ENCODE measurements at places on chromosomes 7 and 10. TPM values are rescaled to one million over a fixed set of nuclear protein-coding genes. Genes with fewer than 3 reads are reported as not detected.

Gene GPR85
- 1.2 TPM for total RNA-seq

Gene SPRN
- total RNA-seq, result 0.06 TPM

Gene HGF
- 0.22 TPM for total RNA-seq

Gene HYAL4
- not detected for total RNA-seq

Gene PAX4
- not detected for total RNA-seq

Gene ALDH18A1
- total RNA-seq, result 97.2 TPM

Gene SRGN
- total RNA-seq, result not detected

Gene SEMA3E
- total RNA-seq, result 2.0 TPM

Gene HNRNPH3
- 77.5 TPM for total RNA-seq

Gene GALNT17
- 23.0 TPM for total RNA-seq

Gene SFTPD
- not detected for total RNA-seq

Gene GPR22
- not detected for total RNA-seq

Gene CDNF
- 1.8 TPM for total RNA-seq

Gene BEND7
- total RNA-seq, result 9.1 TPM

Gene HEPACAM2
- total RNA-seq, result not detected

Gene CHAT
- total RNA-seq, result not detected

Gene FRMD4A
- 20.2 TPM for total RNA-seq

Gene SCART1
- 0.49 TPM for total RNA-seq

Gene SEM1
- 65.2 TPM for total RNA-seq

Gene ASB13
- total RNA-seq, result 15.0 TPM

Gene MUC3A
- 0.80 TPM for total RNA-seq

Gene CH25H
- total RNA-seq, result not detected

Gene PBLD
- 3.2 TPM for total RNA-seq

Gene SPAG6
- 2.3 TPM for total RNA-seq

Gene TMEM213
- not detected for total RNA-seq

Gene LLCFC1
- total RNA-seq, result not detected

Gene DRGX
- not detected for total RNA-seq

Gene PILRA
- total RNA-seq, result 0.68 TPM

Data from neural progenitor cell (in vitro differentiated cells).